ENCODE measurements at places on chromosomes 16 and 17. TPM values are rescaled to one million over a fixed set of nuclear protein-coding genes. Genes with fewer than 3 reads are reported as not detected.

Gene BCAR1
- polyA plus RNA-seq = 106 TPM

Gene ARHGAP27
- 5.6 TPM for polyA plus RNA-seq

Gene GLIS2
- polyA plus RNA-seq = 10.3 TPM

Gene OTOA
- polyA plus RNA-seq = not detected

Gene CCL16
- not detected for polyA plus RNA-seq

Gene CACNG1
- not detected for polyA plus RNA-seq

Gene KCNAB3
- 1.4 TPM for polyA plus RNA-seq

Gene NDUFAF8
- polyA plus RNA-seq = 142 TPM

All from cardiac muscle cell (in vitro differentiated cells and primary cell).